ENCODE measurements at places on chromosomes 4 and X.

GRCh38 chrX:20374450-20374849 lies 107.7 kb upstream of the RPS6KA3 start:
- DNase-seq = no peak

DNA sequence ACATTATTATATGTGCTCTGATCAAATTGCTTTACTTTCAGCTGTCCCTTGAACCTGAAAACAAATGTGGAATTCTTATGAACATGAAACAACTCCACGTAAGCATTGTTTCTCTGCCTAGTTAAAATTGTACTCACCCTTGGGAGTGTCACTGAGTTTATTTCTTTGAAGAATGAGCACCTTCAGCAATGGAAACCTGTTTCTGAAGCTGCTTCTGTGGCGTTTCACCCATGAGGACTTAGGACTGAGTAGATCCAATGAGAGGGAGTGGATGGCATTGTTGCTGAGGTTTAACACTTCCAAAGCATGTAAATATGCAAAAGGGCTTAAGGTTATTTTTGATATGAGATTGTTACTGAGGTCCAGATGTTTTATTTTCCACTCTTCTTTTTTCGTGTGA lies 3.2 kb downstream of the LRRC66 start:
- DNase-seq = no peak

DNA sequence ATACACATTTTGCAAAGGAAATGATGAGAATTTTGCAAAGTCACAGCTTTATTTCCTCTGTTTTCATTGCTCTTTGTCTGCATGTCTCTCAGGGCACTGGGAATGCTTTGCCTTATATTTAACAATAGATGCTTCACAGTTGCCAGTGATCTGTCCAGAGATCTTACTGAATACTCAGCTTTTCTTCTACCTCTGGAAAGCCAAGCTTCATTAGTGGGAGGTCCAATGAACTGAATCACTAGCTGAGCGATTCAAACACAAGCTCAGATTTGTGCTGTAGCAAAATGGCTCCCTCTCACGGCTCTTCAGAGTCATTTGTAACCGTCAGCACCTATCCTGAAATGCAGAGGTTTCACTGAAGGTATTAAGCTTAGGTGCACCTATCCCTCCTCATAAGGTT lies 138.9 kb downstream of the DCLK2 start:
- peak; percentile 41 for DNase-seq

DNA sequence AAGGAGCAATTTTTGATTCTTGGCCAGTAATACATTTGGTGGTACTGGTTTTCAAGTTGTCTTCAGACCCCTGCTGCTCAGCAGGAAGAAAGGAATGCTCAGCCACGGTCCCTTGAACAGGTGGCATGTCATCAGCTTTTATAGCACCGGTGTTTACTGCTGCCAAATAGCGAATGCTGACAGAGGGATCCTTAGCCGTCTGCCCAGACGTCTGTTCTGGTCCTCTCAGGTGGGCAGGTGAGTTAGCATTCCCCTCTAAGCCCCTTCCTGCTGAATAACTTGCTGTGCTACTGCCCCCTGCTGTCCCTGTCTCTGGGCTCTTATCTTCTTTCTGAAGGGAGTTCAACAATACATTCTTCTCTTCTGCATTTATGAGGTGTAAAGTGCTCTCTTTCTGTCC lies 28.4 kb downstream of the BOD1L1 start:
- no peak for DNase-seq

DNA sequence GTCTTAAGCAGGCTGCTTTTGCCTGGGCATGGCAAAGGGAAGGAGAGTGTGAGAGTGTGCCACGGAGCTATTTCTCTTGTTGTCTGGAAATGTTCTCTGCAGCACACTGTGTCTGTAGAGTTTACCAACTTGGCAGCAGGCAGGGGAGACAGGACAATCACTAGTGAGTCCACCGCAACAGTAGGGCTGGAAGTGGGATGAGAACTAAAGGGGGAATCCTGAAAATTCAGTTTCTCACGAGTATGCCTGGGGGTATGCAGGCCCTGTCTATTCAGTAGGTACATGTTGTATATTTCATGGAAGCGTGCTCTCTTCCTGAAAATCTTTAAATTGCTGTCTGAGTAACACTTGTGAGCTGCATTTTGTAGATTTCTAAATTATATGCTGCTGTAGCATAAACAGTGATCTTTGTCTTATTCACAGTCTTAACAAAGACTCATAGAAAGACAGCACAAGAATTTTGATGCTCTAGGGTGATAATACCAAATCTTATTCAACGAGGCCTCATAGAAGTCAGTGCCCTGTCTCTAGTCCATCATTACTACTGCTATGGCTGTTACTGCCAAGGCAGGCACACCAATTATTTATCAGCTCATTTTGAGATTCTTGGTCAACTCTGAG lies 200.4 kb upstream of the LEF1 start:
- DNase-seq = no peak
